CD8-positive, alpha-beta memory T cell (primary cell): ENCODE measurements at places on chromosomes 5 and 9. TPM values are rescaled to one million over a fixed set of nuclear protein-coding genes. Genes with fewer than 3 reads are reported as not detected.

GRCh38 chr9:124290053-124290591 is 32.4 kb downstream of the NEK6 start:
- no peak for DNase-seq

GRCh38 chr5:112024769-112025168 is 267.8 kb upstream of the NREP start:
- DNase-seq, result no peak

DEPDC1B gene
- 11.3 TPM for total RNA-seq

WHRN gene
- total RNA-seq, result 8.6 TPM

ZFAND5 gene
- 91.0 TPM for total RNA-seq
